ENCODE measurements at places on chromosomes 7 and 10. TPM values are rescaled to one million over a fixed set of nuclear protein-coding genes. Genes with fewer than 3 reads are reported as not detected.

Gene C10orf67
- not detected for total RNA-seq

DNA sequence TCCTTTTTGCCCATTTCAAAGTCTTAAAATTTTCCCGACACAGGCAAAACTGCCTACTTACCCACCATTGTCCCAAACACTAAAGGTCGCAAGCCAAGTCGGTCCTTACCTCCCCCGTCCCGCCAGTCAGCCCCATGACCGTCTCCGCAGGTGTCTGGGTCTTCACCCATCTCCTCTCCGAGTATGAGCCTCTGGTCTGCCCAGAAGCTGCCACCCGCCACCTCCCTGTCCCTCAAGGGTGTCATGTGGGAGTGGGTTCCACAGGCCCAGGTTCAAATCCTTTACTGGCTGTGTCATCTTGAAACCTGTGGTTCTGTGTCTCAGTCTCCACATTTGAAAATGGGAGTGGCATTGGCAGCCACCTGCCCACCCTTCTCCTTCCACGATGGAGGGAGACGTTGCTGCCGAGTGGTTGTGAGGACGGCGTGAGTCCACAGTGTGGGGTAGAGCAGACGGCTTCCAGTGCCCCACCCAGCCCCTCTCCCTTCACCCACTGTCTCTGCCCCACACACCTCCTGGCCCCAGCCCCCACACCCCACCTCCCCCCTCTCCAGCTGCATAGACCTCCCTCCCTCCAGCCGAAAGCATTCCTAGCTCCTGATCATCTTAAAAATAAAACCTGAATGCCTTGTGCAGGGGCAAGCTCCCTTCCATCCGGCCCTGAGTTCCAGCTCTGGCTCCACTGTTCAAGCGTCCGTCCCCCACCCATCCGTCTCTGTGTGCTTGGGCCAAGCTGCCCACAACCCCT is 35.3 kb downstream of the FOXL3 start:
- H3K27ac ChIP-seq = no peak overlapping the region
- no peaks in the 10 kb centered on the region for H3K4me1 ChIP-seq
- H3K27me3 ChIP-seq = peaks cover 2% of the 10 kb centered on the region
- no peak overlapping the region for H3K4me3 ChIP-seq
- DNase-seq = no peak

Gene EVX1
- total RNA-seq = not detected

DNA sequence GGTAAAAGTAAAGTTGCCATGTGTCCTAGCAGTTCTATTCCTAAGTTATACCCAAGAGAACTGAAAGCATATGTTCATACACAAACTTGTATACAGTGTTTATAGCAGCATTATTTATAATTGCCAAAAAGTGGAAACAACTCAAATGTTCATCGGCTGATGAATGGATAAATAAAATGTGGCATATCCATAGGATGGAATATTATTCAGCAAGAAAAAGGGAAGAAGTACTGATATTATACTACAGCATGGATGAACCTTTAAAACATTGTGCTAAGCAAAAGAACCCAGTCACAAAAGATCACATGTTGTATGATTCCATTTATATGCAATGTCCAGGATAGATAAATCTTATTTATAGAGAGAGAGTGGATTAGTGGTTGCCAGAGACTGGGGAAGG is 68.9 kb downstream of the NRF1 start:
- H3K27me3 ChIP-seq = no peaks in the 10 kb centered on the region
- H3K27ac ChIP-seq = no peak overlapping the region
- H3K4me1 ChIP-seq = no peaks in the 10 kb centered on the region
- DNase-seq = no peak
- H3K4me3 ChIP-seq = no peak overlapping the region

GRCh38 chr10:3806603-3807002 is 21.6 kb upstream of the KLF6 start:
- H3K4me3 ChIP-seq = no peak overlapping the region
- peak overlapping the region; percentile 98 for H3K27ac ChIP-seq
- DNase-seq = no peak
- no peaks in the 10 kb centered on the region for H3K36me3 ChIP-seq
- H3K27me3 ChIP-seq = no peaks in the 10 kb centered on the region
- H3K4me1 ChIP-seq = peaks cover 75% of the 10 kb centered on the region

DNA sequence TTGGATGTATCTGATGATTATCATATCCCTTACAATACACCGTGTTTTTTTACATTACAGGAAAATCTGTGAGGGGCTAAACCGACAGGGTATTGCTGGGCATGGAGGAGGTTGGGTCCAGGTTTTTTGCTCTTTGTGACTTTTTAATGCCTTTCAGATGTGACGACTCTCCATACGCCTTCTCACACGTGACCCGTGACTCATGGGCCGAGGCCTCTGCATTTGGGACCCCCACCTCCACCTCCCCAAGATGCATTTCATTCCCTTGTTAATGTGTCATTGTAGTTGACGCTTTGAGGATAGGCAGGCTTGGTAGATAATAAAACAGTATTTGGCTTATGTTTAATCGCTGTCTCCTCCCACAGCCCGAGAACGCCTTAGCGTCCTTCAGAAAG is 95.3 kb downstream of the CUX1 start:
- peaks cover 10% of the 10 kb centered on the region for H3K4me1 ChIP-seq
- no peaks in the 10 kb centered on the region for H3K27me3 ChIP-seq
- H3K36me3 ChIP-seq = peaks cover 5% of the 10 kb centered on the region
- no peak overlapping the region for H3K27ac ChIP-seq
- H3K4me3 ChIP-seq = no peak overlapping the region

GRCh38 chr7:102898532-102898859 is 14.3 kb upstream of the LRRC17 start:
- no peaks in the 10 kb centered on the region for H3K4me1 ChIP-seq
- no peak for DNase-seq
- peaks cover 10% of the 10 kb centered on the region for H3K27me3 ChIP-seq

- no peak overlapping the region for H3K4me3 ChIP-seq
- peaks cover 23% of the 10 kb centered on the region for H3K36me3 ChIP-seq
- H3K27me3 ChIP-seq = no peaks in the 10 kb centered on the region
- no peak for DNase-seq
Observed at GRCh38 chr10:131931981-131932380, 31.2 kb downstream of the PPP2R2D start.

Gene GSTO2
- 1.4 TPM for total RNA-seq

GRCh38 chr7:155457544-155458110 is 302 bp upstream of the EN2 start:
- no peak for DNase-seq
- H3K4me3 ChIP-seq = no peak overlapping the region
- H3K27me3 ChIP-seq = peaks cover 70% of the 10 kb centered on the region
- no peak overlapping the region for H3K27ac ChIP-seq

Gene CDNF
- 0.67 TPM for total RNA-seq

GRCh38 chr7:149791-150636 is 42.4 kb upstream of the FAM20C start:
- peaks cover 2% of the 10 kb centered on the region for H3K27me3 ChIP-seq
- peak overlapping the region; percentile 100 for H3K27ac ChIP-seq
- H3K36me3 ChIP-seq = no peaks in the 10 kb centered on the region
- peak; percentile 12 for DNase-seq
- H3K4me1 ChIP-seq = peaks cover 15% of the 10 kb centered on the region

Gene CYP2C8
- 0.09 TPM for total RNA-seq

DNA sequence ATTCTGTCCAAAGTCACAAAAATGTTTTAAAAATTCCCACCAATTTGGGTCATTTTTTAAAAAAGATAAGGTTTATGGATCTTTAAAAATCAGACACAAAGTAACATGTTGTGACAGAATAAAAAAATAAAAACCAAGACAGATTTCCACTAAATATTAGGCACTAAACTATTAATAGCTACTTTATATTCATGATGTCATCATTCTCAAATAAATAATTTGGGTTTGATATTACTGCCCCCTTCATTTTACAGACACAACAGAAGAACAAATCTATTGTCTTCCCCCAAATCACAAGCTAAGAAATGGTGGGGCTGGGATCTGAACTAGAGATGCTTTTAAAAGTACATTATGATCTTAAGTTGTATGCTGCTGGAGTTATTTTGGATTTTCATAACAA is 119.4 kb downstream of the MICU1 start:
- DNase-seq = no peak
- no peak overlapping the region for H3K27ac ChIP-seq
- H3K36me3 ChIP-seq = peaks cover 4% of the 10 kb centered on the region
- no peaks in the 10 kb centered on the region for H3K27me3 ChIP-seq

Gene DENND2A
- total RNA-seq = not detected

DNA sequence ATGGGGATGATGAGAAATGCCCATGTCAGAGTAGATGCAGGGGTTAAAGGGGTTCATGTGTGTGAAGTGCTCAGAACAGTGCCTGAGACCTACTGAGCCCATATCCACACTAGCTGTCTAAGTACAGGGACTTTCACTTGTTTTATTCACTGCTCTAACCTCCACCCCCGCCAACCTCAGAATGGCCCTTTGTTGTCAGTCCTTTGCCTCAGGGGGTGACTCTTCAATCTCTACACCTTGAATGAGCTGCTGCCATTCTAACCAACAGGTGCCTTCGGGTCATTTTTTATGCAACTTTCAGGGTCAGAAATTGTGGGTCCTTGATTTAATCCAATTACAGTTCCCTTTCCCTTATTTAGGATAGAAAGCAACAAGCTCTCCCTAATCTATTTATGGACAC is 26.2 kb downstream of the VSTM4 start:
- no peak overlapping the region for H3K27ac ChIP-seq
- peaks cover 3% of the 10 kb centered on the region for H3K36me3 ChIP-seq
- no peak for DNase-seq

Data from activated T-helper 2 cell treated with anti-CD3 and anti-CD28 coated beads, Interferon-gamma antibody, Interleukin-2, Interleukin-4, amounts not matched to agents 10 μg/mL and 5 μg/mL and 100 μg/mL, durations not matched to agents 14 hours and 24 hours and 36 hours (primary cell).